ENCODE measurements at places on chromosomes 11 and 22.
A peak's percentile ranks its signal among the peaks of the same experiment; 100 is the strongest.

DNA sequence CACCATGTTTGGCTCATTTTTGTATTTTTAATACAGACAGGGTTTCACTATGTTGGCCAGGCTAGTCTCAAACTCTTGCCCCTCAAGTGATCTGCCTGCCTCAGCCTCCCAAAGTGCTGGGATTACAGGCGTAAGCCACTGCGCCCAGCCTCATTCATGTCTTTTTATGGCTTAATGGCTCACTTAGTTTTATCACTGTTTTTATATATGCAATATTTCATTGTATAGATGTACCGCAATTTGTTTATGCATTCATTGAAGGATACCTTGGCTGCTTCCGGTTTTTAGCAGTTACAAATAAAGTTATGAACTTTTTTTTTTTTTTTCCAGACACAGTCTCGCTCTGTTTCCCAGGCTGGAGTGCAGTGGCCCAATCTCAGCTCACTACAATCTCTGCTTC, 5.5 kb upstream of the TCN2 start:
- H3K27me3 ChIP-seq, result no peaks in the 10 kb centered on the region
- H3K36me3 ChIP-seq, result no peaks in the 10 kb centered on the region
- peaks cover 13% of the 10 kb centered on the region for H3K4me1 ChIP-seq
- DNase-seq, result no peak

DNA sequence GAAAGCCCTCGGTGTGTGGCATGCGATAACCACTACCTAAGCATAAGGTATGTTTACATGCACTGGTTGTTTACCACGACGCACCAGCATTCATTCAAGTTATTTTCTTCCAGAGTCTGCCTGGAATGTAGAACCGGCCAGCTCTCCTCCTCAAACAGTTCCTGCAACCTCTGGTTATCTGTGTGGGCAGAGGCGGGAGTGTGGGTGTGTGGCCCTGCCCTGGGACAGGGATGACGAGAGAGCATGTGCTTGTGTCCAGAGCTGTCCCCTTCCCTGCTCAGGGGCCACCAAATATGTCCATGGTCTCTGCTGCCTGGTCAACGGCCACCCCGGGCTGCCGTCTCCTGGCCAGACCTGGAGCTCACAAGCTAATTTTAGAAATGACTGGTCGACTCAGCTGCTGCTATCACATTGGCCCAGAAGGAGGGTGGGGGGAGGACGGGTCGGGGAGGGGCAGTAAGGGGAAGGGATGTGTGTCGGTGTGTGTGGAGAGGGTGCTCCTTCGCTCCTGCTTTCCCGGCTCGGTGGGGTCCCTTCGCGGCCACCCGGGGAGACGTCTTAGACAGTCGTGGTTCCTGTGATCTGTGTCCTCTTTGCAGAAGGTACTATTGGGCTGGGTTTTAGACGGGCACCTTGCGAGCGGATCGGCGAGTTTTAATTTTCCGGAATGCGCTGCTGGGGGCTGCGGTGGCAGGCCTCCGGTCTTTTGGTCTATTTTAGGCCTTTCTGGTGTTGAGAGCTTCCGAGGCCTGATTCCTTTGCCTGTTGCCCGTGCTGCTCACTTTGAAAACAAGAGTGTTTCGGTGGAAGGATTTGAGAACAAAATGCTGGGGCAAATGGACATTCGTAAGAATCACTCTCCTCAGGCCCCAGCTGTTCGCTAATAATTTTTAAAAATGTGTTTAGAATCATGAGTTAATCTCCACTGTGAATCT, at the start of gene MYO18B:
MYO18B (plus strand) TSS at position 497 of the 935 bp plus-strand sequence. CDS start 18,905 bp downstream, outside the sequence.
- H3K4me3 ChIP-seq, result no peak within 1 kb of the TSS
- H3K36me3 ChIP-seq, result no peaks in the 10 kb centered on the region
- DNase-seq, result no peak
- no peak within 1 kb of the TSS for H3K27ac ChIP-seq
- no peaks in the 10 kb centered on the region for H3K27me3 ChIP-seq

GRCh38 chr22:22357024-22357883, 112.7 kb downstream of the VPREB1 start:
- peaks cover 100% of the 10 kb centered on the region for H3K27me3 ChIP-seq
- peak overlapping the region; percentile 44 for H3K4me3 ChIP-seq
- H3K4me1 ChIP-seq, result peaks cover 5% of the 10 kb centered on the region
- DNase-seq, result peak; percentile 94

GRCh38 chr11:110261195-110262071, 35.0 kb downstream of the RDX start:
- no peak for DNase-seq
- peaks cover 42% of the 10 kb centered on the region for H3K36me3 ChIP-seq
- no peak overlapping the region for H3K27ac ChIP-seq
- H3K4me3 ChIP-seq, result no peak overlapping the region
- H3K4me1 ChIP-seq, result no peaks in the 10 kb centered on the region

DNA sequence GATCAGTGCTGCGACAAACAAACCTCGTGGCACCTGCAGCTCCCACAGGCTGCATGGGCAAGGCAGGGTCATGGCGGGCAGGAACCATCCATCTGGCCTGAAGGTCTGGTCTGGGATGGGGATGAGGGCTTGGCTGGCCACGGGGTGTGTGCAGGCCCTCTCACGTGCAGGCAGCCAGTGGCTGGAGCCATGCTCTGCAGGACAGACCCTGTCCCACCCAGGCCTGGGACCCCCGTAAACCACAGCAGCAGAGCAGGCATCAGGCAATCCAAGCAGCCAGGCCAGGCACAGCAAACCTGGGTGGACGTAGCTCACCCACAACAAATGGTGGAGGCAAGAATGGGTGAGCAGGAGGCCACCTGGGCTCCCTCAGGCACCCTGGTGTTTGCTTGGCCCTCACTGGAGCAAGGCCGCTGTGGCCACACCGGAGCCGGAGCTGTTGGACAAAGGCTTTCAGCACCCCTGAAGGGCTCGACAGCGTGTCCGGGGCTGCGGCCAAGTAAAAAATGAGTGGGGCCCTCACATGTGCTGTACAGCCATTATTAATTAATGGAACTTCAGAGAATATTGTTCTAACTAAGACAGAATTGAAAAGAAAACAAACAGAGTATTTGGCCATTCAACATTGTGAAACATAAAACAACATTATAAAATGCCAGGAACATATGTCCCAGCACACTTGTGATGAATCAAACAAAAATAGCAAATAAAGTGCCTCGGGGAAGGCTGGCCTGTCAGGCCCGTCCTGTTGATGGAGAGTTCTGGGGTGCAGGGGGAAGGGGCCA, 24.0 kb upstream of the GNB1L start:
- H3K4me3 ChIP-seq, result no peak overlapping the region
- peak overlapping the region; percentile 31 for H3K27ac ChIP-seq
- peak; percentile 8 for DNase-seq
- no peaks in the 10 kb centered on the region for H3K36me3 ChIP-seq
- no peaks in the 10 kb centered on the region for H3K27me3 ChIP-seq
- H3K4me1 ChIP-seq, result peaks cover 30% of the 10 kb centered on the region

- peaks cover 35% of the 10 kb centered on the region for H3K4me1 ChIP-seq
- no peak overlapping the region for H3K4me3 ChIP-seq
- no peaks in the 10 kb centered on the region for H3K36me3 ChIP-seq
- no peaks in the 10 kb centered on the region for H3K27me3 ChIP-seq
- no peak for DNase-seq
Observed at GRCh38 chr11:27357250-27357649, 5.8 kb downstream of the CCDC34 start.

DNA sequence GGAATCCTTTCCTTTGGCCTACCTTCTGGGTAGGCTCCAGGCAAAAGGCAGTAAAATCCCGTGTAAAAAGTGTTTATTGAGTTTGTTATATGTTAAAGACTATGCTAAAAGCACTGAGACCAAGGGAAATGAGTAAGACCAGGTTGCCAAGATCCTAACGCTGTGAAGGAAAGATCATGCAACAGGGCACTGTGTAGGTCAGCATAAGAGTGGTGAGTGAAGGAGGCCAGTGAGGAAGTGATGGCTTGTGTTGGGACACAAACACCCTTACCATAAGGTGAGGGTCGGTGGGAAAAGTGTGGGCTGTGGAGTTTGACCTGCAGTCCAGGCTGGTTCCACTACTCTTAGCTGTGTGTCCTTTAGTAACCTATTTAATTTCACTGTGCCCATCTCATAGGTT, 202.1 kb downstream of the DBX1 start:
- peaks cover 34% of the 10 kb centered on the region for H3K4me1 ChIP-seq
- no peaks in the 10 kb centered on the region for H3K27me3 ChIP-seq
- peaks cover 12% of the 10 kb centered on the region for H3K36me3 ChIP-seq
- H3K4me3 ChIP-seq, result no peak overlapping the region

- H3K4me3 ChIP-seq, result no peak overlapping the region
- DNase-seq, result no peak
- H3K36me3 ChIP-seq, result peaks cover 79% of the 10 kb centered on the region
- H3K27me3 ChIP-seq, result no peaks in the 10 kb centered on the region
- H3K4me1 ChIP-seq, result peaks cover 18% of the 10 kb centered on the region
Observed at GRCh38 chr11:70420008-70420464, 21.7 kb downstream of the CTTN start.

DNA sequence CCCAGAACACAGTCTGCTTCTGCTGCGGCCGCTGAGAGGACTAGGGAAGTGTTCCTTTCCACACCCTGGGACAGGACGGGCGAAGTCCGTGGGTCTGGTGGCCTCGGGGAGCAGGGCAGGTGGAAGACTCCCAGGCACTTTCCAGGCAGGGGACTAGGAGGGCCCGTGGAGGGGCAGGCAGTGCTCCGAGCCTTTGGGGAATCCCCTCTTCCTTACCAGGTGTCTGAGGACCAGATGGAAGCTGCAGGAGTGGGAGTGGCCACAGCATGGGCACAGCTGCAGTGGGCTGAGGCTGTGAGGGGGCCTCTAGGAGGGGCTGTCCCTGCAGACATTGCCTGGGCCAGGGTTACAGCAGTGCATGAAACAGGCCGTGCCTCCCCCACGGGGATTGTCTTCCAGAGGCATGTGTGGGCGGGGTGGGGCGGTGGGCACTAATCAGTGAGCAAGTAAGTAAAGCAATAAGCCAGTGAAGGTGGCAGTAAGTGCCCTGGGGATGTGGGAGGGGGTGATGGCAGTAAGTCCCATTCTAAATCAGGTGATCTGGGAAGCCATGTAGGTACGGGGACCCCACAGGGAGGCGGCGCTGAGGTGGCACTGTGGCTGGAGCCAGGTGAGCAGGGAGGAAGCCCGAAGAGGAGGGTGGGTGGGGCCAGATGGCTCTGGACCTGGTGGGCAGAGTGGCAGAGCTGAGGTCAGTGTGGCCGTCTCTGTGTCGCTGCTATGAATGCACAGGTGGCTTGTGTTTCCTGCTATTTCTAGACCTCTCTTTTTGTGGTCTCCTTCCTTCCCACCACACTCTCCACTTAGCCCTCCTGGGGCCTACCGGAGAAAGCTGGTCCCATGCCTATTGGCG, 66.4 kb downstream of the CTTN start:
- no peak for DNase-seq
- H3K36me3 ChIP-seq, result peaks cover 3% of the 10 kb centered on the region
- peaks cover 3% of the 10 kb centered on the region for H3K27me3 ChIP-seq
- no peak overlapping the region for H3K4me3 ChIP-seq

DNA sequence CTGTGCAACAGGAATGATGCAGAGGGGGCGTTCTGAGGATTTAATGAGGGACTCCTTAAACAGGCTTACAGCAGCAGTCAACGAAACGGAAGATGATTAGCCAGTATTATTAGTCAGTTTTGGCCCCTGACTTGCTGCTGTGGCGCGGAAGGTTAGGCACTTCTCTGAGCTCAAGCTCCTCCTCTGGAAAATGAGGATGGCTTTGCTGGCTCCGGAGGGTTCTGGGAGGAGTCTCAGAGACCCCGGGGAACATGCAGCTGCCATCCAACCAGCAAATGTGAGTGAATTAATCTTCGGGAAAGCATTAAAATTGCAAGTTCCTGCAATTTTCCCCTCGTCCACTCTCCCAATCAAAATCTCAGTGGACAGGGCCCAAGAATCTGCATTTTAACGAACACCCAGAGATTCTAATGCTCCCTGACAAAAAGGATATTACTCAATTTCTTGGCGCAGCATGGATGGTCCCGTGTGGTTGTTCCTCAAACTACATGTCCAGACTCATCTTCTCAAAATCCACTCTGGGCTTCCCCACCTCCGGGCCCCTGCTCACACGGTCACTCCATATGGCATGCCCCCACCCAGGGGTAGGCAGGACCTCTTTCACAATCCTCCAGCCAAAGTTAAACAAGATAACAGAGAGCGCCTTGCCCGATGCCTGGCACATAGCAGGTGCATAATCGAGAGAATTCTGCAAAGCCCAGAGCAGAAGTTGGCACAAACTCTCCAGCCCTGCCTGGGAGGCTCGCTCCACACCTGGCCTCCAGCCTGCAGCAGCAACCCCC, 6.4 kb downstream of the ELFN2 start:
- H3K27ac ChIP-seq, result no peak overlapping the region
- peak overlapping the region; percentile 87 for H3K4me3 ChIP-seq
- DNase-seq, result no peak

GRCh38 chr22:46069521-46070214, 80.7 kb upstream of the PPARA start:
- H3K4me3 ChIP-seq, result peak overlapping the region; percentile 61
- H3K4me1 ChIP-seq, result peaks cover 14% of the 10 kb centered on the region
- peaks cover 79% of the 10 kb centered on the region for H3K27me3 ChIP-seq
- H3K27ac ChIP-seq, result no peak overlapping the region
- no peaks in the 10 kb centered on the region for H3K36me3 ChIP-seq

- no peak overlapping the region for H3K4me3 ChIP-seq
- H3K27ac ChIP-seq, result no peak overlapping the region
- no peak for DNase-seq
- H3K27me3 ChIP-seq, result no peaks in the 10 kb centered on the region
- peaks cover 8% of the 10 kb centered on the region for H3K36me3 ChIP-seq
Observed at GRCh38 chr11:6615046-6615445, 3.0 kb upstream of the TAF10 start.
